CD8-positive, alpha-beta memory T cell (primary cell): ENCODE measurements at places on chromosomes 2 and 18. TPM values are rescaled to one million over a fixed set of nuclear protein-coding genes. Genes with fewer than 3 reads are reported as not detected.

The PHLPP1 gene
- total RNA-seq: 13.5 TPM

The RAD51AP2 gene
- total RNA-seq: not detected

DNA sequence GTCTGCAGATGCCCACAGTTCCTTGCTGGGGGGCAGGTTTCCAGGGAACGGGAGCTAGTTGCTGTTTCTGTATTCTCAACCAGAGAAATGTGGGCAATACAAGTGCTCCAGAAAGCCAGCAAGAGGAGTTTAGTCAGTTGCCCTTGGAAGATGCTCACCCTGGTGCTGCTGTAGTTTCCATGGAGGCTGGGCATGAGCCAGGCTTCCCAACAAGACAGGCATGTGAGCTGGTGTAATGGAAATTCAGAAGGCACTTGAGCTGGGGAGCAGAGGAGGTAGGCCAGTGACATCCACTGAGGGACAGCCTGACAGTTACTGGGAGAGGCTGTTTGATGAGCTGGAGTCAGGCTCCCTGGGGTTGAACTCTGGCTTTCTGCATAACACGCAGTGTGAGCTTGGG is 7.7 kb downstream of the HK2 start:
- DNase-seq: no peak
- H3K36me3 ChIP-seq: no peaks in the 10 kb centered on the region
- peaks cover 70% of the 10 kb centered on the region for H3K4me1 ChIP-seq
- H3K27me3 ChIP-seq: no peaks in the 10 kb centered on the region
- no peak overlapping the region for H3K27ac ChIP-seq

- no peaks in the 10 kb centered on the region for H3K27me3 ChIP-seq
- no peaks in the 10 kb centered on the region for H3K36me3 ChIP-seq
- H3K4me1 ChIP-seq: no peaks in the 10 kb centered on the region
- H3K27ac ChIP-seq: no peak overlapping the region
Measured at GRCh38 chr18:75088622-75089211, 120.2 kb downstream of the PTGR3 start.

GRCh38 chr2:127185705-127186104 is 34.4 kb downstream of the CYP27C1 start:
- no peak overlapping the region for H3K4me3 ChIP-seq
- no peaks in the 10 kb centered on the region for H3K4me1 ChIP-seq
- H3K27ac ChIP-seq: no peak overlapping the region
- DNase-seq: no peak
- H3K36me3 ChIP-seq: no peaks in the 10 kb centered on the region
- no peaks in the 10 kb centered on the region for H3K27me3 ChIP-seq

DNA sequence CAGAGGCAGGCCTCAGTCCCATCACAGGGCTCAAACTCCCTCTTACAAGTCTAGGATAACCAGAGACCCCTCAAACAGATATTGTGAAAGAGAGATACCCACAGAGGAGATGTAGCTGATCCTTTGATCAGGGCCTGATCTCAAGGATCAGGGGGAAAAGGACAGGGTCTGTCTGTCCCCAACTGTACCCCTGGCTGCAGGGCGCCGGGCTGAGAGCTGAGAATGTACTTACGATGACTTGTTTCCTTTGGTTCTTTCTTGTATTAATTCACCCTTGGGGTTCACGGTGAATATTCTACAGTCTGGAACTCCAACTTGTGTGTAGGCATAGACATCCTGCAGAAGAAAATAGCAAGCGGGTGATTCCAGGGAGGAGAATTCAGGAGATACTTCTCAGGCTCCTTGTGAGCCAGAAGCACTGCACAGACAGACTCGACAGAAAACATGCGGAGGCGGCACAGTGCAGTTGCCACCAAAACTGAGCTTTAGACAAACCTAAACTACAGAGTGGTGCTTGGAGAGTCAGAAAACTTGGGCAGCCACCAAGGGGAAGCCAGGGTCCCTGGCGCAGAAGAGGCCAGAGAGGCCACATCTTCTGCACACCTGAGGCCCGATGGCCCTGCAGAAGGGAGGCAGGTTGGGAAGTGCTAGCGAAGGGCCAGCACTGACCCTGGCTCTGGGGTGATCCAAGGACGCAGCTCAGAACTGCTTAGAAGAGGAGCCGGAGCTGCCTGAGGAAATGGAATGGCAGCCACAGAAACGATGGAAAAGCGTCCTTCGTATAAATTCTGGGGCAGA is 73.9 kb downstream of the EMILIN2 start:
- no peak overlapping the region for H3K4me3 ChIP-seq
- H3K4me1 ChIP-seq: no peaks in the 10 kb centered on the region
- H3K27ac ChIP-seq: no peak overlapping the region
- no peaks in the 10 kb centered on the region for H3K27me3 ChIP-seq
- no peak for DNase-seq

GRCh38 chr2:148052687-148053086 is 31.8 kb downstream of the MBD5 start:
- no peaks in the 10 kb centered on the region for H3K4me1 ChIP-seq
- DNase-seq: no peak
- no peaks in the 10 kb centered on the region for H3K36me3 ChIP-seq
- H3K27me3 ChIP-seq: no peaks in the 10 kb centered on the region

- H3K4me3 ChIP-seq: peak overlapping the region; percentile 80
- no peak for DNase-seq
Measured at GRCh38 chr2:53787614-53788289, 908 bp downstream of the ERLEC1 start.

DNA sequence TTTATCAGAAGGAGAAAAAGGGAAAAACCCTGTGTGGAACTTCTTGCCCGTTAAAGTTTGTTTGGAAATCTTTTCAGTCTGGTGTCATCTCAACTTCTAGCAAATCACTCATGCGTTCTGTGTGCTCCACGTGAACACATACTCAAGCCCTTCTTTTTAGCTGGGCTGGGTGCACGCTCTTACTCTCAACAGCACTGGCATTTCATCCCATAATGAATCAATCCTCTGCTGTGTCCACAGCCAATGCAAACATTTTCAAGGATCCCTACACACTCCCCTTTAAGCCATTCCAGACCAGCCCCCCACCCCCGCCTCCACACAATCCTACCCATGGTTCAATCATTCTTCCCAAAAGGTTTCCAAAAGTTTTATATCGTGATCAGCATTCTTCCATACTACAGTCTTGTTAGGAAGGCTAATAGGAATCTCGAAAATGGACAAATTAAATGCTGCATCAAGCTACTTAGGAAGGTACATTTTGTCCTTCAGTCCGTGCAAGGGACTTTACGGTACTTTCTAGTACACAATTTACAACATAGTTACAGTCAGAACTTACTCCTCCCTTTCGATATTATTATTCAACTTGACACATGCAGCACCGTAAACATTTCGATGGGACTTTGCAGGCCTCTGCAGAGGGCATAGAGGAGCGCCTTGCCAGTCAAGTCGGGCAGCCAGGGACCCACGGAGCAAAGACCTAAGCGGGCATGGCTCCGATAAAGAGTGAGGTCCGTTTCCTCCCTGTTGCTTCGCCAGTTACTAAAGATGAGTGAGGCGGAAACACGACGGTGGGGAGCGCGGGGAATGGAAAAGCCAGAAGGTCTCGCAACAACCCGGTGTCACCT is 1.4 kb downstream of the PTGR3 start:
- peak overlapping the region; percentile 60 for H3K4me3 ChIP-seq
- DNase-seq: no peak
- no peaks in the 10 kb centered on the region for H3K36me3 ChIP-seq
- peak overlapping the region; percentile 55 for H3K27ac ChIP-seq
- H3K27me3 ChIP-seq: no peaks in the 10 kb centered on the region
- peaks cover 36% of the 10 kb centered on the region for H3K4me1 ChIP-seq

DNA sequence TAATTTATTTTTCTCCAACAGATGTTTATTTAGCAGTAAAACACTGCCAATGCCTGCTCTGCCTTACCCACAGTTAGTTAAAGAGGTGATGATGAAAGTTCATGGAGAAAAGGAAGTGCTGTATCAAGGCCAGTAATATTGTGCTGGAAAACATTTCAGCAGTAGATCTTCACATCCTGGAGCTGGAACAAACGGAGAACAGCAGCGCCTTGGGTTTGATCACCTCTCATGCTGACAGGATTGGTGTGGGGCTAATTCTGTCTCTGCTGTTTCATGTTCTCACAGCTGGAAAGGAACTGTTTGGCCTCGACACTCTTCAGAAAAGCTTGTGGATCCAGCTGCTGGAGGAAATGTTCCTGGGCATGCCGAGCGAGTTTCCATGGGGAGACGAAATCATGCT is 61.5 kb upstream of the RPE start:
- H3K4me3 ChIP-seq: no peak overlapping the region
- H3K27me3 ChIP-seq: no peaks in the 10 kb centered on the region
- no peak for DNase-seq
- no peak overlapping the region for H3K27ac ChIP-seq

DNA sequence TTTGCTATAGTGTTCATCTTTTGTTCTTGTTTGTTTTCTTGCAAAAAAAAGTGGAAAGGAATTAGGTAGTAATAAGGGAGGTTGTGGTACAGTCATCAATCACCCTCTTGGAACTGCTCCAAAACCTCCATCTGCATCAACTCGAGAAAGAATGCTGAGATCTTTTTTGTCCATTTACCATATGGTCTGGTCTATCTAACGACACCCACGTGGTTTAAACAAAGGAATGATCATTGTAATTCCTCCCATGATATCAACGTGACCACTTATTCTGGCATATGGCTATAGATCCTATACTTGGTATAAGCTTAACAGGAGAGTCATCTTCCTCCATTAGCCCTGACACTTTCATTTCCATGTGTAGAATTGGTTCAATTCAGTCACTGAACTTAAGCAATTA is 1025.3 kb upstream of the NXPH2 start:
- no peak for DNase-seq
- H3K36me3 ChIP-seq: no peaks in the 10 kb centered on the region
- H3K27ac ChIP-seq: no peak overlapping the region
- H3K4me3 ChIP-seq: no peak overlapping the region
- no peaks in the 10 kb centered on the region for H3K4me1 ChIP-seq

GRCh38 chr2:212949786-212950185 is 201.6 kb downstream of the IKZF2 start:
- H3K4me3 ChIP-seq: no peak overlapping the region
- H3K4me1 ChIP-seq: no peaks in the 10 kb centered on the region
- H3K27me3 ChIP-seq: no peaks in the 10 kb centered on the region
- H3K27ac ChIP-seq: no peak overlapping the region
- no peaks in the 10 kb centered on the region for H3K36me3 ChIP-seq

The DOK6 gene
- not detected for total RNA-seq

GRCh38 chr2:200350850-200351285 is 44.4 kb downstream of the SPATS2L start:
- no peaks in the 10 kb centered on the region for H3K36me3 ChIP-seq
- no peak overlapping the region for H3K27ac ChIP-seq
- no peaks in the 10 kb centered on the region for H3K27me3 ChIP-seq

DNA sequence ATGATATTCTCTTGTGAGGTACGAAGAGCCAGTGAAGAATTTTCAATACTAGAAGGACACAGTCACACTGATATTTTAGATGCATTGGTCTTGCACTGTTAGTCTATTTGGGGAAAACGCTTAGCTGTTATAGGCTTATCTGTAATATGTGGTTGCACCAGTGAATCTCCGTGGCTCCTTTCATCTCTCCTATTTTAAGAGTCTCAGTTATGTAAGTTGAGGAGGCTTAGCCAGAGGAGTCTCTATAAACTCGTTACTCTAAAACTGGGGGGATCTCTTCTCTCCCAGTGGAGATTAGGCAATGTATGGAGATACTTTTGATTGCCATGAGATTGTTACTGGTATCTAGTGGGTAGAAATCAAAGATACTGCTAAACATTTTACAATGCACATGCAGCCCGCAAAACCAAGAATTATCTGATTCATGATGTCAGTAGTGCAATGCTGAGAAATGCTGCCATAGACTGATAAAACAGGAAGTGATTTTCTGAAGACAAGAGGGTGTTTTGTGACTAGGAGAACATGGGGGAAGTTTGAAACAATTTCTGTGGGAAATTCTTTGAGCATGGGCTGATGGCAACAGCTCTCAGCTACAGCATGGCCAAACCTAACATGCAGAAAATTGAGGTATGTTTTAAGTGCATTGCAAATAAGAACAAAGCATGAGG is 339.1 kb downstream of the SOX11 start:
- H3K4me1 ChIP-seq: no peaks in the 10 kb centered on the region
- no peak overlapping the region for H3K4me3 ChIP-seq
- H3K27me3 ChIP-seq: no peaks in the 10 kb centered on the region

DNA sequence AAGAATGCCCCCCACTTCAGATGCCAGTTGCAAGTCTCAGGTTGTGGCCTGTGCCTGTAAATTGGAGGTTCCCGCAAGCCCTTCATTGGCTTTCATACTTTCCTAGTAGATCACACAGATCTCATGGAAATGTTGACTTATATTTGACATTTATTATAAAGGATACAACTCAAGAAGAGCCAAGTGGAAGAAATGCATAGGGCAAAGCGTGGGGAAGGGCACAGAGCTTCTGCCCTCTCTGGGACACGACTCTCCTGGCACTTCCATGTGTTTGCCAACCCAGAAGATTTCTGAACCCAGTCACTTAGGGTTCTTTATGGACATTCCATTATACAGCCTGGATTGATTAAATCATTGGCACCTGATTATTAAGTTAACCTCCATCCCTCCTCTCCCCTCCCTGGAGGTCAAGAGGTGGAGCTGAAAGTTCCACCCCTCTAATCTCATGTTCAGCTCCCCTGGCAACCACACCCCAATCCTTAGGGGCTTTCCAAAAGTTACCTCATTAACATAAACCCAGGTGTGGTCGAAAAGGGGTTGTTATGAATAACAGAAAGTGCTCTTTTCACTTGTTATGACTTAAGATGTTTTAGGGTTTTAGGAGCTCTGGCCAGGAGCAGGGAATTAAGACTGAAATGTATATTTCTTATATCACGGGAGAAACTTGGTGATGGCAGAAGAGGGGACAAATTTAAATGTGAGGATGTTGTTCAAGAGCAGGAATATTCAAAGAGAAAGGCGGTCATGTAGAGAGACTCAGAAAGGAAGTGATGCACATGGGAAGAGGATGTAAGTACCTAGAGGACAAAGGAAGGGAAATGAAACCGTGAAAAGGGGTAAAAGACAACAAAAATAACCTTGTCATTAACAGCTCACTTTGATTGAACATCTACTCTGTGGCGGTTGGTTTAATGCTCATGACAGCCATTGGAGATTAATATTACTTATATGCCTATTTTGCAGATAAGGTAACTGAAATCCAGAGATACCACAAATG is 31.8 kb downstream of the SP100 start:
- no peaks in the 10 kb centered on the region for H3K27me3 ChIP-seq
- no peak for DNase-seq
- H3K27ac ChIP-seq: peak overlapping the region; percentile 8
- peaks cover 21% of the 10 kb centered on the region for H3K4me1 ChIP-seq
- peaks cover 67% of the 10 kb centered on the region for H3K36me3 ChIP-seq

The BCL2L11 gene
- 40.6 TPM for total RNA-seq

GRCh38 chr2:213261237-213261636 is 23.0 kb upstream of the SPAG16 start:
- H3K27me3 ChIP-seq: no peaks in the 10 kb centered on the region
- no peaks in the 10 kb centered on the region for H3K4me1 ChIP-seq
- H3K4me3 ChIP-seq: no peak overlapping the region
- H3K36me3 ChIP-seq: no peaks in the 10 kb centered on the region
- no peak overlapping the region for H3K27ac ChIP-seq
